Iris pigment epithelial cell (primary cell): ENCODE measurements at places on chromosomes 1 and 21.

- no peak for DNase-seq
Measured at GRCh38 chr1:183346276-183346732, 71.9 kb downstream of the NMNAT2 start.

- no peak for DNase-seq
Measured at GRCh38 chr1:26102119-26102518, 9.5 kb upstream of the PDIK1L start.

DNA sequence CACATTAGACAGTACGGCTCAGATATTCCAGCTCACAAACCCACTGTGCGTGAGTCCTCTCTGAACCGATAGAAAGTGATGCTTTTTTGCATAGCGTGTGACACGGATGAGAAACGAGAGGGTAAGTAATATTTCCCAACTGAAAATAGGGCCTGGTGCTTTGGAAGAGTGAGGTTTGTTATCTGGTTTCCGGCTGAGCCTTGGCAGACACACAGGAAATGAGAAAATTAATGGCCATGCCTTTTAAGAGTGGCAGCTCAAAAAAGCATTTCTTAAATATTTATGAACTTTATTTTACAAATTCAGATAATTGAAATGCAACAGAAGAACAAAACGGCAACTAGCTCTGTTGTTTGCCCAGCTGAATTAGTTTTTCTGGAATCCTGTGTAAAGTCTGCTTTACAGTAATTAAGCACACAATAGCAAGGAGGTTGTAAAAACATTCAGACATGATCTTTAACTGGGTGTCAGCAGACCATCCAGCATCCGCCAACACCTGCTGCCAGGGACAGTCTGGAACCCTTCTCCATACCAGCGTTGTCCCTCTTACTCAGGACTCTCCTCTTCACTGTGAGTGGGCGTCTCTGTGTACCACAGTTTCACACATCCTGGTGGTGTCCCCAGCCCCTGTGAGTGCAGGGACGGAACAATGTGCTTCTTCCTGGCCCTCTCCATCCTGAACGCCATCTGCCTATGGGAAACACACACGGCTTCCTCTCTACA, 155.4 kb downstream of the PGBD5 start:
- DNase-seq, result peak; percentile 45

- DNase-seq, result no peak
Measured at GRCh38 chr1:212922016-212922415, 28.3 kb upstream of the VASH2 start.

DNA sequence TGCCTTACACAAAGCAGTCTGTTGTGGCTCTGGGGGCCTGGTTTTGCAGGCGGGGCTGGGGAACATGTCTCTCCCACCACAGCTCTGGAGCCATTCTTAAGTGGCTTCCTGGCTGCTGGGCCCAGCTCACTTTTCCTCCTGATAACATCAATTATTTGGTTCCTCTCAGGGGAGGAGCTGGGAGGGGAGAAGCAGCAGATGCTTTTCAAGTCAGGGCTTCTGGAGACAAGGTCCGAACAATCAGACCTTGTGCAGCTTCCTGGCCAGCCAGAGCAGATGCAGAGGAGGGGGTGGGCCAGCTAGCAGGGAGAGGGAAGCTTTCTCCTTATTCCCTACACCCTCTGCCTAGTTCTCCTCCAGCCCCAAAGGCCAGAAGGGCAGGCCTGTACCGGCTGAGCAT, 3.7 kb upstream of the PAQR6 start:
- no peak for DNase-seq

- DNase-seq, result no peak
Measured at GRCh38 chr1:83017276-83017675, 981.7 kb downstream of the TTLL7 start.

GRCh38 chr1:152018537-152018936, 18.3 kb downstream of the S100A11 start:
- peak; percentile 57 for DNase-seq

GRCh38 chr1:209633335-209633997, 18.8 kb downstream of the LAMB3 start:
- DNase-seq, result no peak

DNA sequence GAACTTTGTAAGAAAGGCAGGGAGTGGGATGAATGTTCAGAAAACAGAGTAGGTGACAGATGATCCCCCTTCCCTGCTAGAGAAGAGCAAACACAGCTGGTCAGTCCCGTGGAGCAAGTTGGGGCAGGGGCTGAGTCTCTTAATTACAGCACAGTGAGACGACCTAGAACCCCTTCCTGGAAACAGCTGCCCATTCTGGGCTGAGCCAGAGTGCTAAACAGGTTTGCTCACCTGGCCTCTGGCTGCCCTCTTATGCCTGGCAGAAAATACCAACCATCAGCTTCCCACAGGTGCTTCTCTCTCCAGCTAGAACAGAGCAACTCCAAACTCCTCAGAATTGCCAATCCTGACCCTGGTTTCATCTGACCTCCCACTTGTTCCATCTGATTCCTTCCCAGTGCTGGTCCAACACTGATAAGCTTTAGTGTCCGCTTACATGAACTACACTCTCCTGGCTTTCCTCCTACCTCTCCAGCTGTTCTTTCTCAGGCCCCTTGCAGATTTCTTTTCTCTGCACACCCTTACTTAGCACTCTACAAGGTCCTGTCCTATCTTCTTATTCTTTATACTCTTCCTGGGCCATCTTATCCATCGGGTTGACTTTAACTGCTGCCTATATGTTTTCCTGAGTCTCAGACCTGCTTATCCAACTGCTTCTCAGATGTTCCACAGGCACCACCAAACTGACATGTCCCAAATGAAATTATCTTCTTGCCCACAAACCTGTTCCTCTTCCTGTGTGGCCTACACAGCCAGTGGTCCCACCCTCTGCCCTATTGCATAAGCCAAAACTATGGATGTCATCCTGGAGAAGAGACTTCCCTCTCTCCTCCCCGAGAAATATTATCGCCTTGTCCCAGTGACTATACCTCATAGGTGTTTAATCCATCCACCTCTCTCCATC, 22.6 kb upstream of the COL9A2 start:
- DNase-seq, result no peak

DNA sequence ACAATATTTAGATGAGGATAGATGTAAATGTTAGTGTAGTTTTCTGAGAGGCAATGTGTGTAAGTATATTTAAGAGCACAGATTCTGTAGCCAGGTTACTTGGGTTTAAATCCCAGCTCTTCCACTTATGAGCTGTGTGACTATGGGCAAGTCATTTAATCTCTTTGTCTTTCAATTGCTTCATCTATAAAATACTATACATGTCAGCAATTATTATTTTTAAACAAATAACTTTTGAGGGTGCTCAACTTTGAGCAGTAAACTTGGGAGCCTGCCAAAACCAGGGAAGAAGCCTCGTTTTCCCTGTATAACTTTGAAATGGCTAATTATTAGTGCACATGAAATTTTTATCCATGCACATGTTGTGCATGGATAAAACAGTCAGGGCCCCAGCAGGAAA, 222.8 kb downstream of the FOXD2 start:
- no peak for DNase-seq

DNA sequence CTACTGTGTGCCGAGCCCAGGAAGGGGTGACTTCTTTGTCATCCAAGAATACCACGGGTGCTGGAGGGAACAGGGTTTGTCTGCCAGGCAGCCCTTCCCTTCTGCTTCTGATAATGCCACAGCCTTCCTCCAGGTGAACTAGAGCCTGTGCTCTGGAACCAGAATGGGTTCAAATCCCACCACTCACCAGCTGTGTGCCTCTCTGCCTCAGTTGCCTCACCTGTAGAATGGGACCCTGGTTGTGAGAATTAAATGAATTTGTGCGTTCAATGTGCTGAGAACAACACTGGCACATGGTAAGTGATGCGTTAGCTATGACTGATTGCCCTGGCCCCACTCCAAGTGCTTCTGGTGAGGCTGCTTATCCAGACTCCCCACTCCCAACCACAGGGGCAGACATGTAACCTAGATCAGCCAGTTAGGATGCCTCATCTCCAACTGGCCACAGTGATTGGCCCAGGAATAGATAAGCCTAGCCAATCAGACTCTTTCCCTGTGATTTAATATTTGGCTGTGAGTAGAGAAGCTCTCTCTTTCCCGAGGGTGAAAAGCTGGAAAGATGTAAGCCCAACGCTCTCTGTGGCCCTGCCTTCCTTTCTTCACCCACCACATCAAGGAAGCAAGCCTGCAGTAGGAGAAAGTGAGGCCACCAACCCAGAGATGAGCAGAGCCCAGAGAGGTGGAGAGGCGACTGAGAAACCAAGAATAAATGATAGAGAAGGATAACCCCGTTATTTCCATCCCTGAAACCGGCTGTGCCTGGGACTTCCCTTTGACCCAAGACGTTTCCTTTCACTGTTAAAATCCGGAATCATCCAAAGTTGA, 20.8 kb upstream of the LAPTM5 start:
- DNase-seq, result peak; percentile 97
